ENCODE measurements at places on chromosomes 3 and 15. TPM values are rescaled to one million over a fixed set of nuclear protein-coding genes. Genes with fewer than 3 reads are reported as not detected.

Gene GPR176
- total RNA-seq, result 49.7 TPM

Gene ECE2
- not detected for total RNA-seq

Gene ETV5
- total RNA-seq, result 22.7 TPM

Gene NOX5
- 0.27 TPM for total RNA-seq

Gene SMCO1
- not detected for total RNA-seq

Gene NUP210
- total RNA-seq, result 0.33 TPM

Gene APH1B
- 22.3 TPM for total RNA-seq

All from fibroblast of the aortic adventitia (primary cell).